ENCODE measurements at places on chromosomes 7 and 10.

GRCh38 chr7:37322831-37323230 lies 125.8 kb downstream of the ELMO1 start:
- no peaks in the 10 kb centered on the region for H3K4me1 ChIP-seq
- DNase-seq, result no peak
- no peak overlapping the region for H3K4me3 ChIP-seq
- no peaks in the 10 kb centered on the region for H3K27me3 ChIP-seq

DNA sequence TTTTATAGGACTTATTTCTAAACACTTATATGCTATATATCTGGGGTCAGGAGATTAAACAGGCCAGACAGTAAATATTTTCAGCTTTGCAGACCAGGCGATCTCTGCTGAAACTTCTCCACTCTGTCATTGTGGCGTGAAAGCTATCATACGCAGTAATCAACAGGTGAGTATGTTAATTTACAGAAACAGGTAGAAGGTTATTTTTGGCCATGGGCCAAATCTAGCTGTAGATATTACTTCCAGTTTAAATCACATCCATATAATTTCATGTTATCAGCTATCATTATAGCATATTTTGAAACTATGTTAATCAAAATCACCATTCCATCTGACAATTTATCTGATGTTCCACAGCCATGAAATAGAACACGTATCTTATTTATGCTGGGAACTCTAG lies 67.8 kb downstream of the GPR37 start:
- H3K27ac ChIP-seq, result no peak overlapping the region
- no peaks in the 10 kb centered on the region for H3K36me3 ChIP-seq
- H3K27me3 ChIP-seq, result no peaks in the 10 kb centered on the region
- no peak for DNase-seq

DNA sequence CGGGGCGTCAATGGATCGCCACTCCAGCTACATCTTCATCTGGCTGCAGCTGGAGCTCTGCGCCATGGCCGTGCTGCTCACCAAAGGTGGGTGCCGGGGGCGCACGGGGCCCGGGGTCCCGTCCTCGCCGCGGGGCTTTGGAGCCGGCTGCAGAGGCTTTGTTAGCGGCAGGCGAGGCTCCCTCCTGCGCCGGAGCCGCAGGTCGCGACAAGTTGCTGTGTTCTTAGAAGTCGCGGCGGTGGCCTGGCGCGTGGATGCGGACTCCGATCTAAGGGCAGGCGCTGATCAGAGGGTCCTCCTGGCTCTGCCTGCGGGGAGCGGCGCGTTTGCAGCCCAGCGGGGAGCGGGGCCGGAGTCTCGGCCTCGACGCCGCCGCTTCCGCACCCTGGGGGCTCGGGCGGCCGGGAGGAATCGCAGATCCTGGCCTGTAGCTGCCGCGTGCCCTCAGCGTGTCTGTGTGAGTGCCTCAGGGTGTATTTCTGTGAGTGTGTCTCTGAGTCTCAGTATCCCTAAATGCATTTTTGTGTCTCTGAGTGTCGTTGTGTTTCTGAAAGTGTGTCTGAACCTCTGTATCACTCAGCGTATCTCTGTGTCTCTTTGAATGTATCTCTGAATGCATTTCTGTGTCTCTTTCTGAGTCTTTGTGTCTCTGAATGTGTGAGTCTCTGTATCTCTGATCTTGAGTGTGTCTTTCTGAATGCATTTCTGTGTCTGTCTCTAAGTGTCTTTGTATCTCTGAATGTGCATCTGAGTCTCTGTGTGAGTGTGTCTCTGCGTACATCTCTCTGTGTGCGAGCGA lies 766 bp downstream of the BAMBI start:
- no peak overlapping the region for H3K27ac ChIP-seq
- H3K4me1 ChIP-seq, result peaks cover 49% of the 10 kb centered on the region
- no peaks in the 10 kb centered on the region for H3K36me3 ChIP-seq
- H3K4me3 ChIP-seq, result peak overlapping the region; percentile 90
- H3K27me3 ChIP-seq, result peaks cover 13% of the 10 kb centered on the region

GRCh38 chr7:104971290-104972071 lies 42.5 kb upstream of the KMT2E start:
- H3K4me3 ChIP-seq, result no peak overlapping the region
- no peaks in the 10 kb centered on the region for H3K27me3 ChIP-seq
- peaks cover 27% of the 10 kb centered on the region for H3K4me1 ChIP-seq
- H3K36me3 ChIP-seq, result no peaks in the 10 kb centered on the region
- DNase-seq, result no peak
- H3K27ac ChIP-seq, result peak overlapping the region; percentile 23

- H3K4me1 ChIP-seq, result no peaks in the 10 kb centered on the region
- H3K27ac ChIP-seq, result no peak overlapping the region
- no peak for DNase-seq
- H3K4me3 ChIP-seq, result no peak overlapping the region
Measured at GRCh38 chr10:123669886-123670285, 3.7 kb downstream of the GPR26 start.

GRCh38 chr10:72611783-72612182 lies 14.1 kb downstream of the MICU1 start:
- H3K27me3 ChIP-seq, result no peaks in the 10 kb centered on the region
- H3K4me3 ChIP-seq, result no peak overlapping the region
- H3K36me3 ChIP-seq, result no peaks in the 10 kb centered on the region
- H3K4me1 ChIP-seq, result no peaks in the 10 kb centered on the region
- no peak overlapping the region for H3K27ac ChIP-seq

DNA sequence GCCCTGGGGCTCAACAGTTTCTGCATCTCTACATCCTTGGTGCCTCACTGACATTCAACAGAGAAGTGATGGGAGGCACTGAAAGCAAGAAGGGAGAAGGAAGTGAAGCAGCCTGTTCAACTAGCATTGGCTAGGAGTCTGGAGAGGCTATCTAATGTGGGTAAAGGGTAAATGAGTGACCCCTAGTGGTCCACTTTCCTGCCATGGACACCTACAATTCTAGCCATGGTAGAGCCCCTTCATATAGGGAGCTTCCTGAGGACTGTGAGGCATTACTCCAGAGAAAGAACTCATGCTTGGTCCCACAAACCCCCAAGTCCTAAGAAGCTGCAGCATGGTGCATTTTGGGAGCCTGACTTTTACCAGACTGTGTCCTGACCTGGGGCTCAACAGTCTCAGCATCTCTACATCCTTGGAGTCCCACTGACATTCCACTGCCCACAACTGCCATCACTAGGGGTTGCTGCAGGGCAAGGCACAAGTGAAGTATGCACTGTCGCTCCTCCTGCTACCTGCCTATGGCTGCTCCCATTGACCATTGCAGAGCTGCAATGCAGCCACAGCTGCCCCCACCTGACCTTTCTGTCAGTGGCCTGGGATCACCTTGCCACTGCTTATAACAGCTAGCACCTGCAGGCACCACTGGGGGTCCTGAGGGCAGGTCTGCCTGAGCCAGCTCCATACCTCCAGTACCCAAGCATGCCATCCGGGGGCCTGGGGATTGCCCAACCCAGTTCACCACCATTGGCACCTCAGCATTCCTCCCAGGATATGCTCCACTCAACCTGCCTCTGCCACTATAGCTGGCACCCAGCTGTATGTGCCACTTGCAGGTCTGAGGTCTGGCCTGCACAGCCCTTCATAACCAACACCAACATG lies 44.1 kb upstream of the CDK6 start:
- H3K4me1 ChIP-seq, result no peaks in the 10 kb centered on the region
- no peak overlapping the region for H3K27ac ChIP-seq
- H3K36me3 ChIP-seq, result no peaks in the 10 kb centered on the region
- no peak overlapping the region for H3K4me3 ChIP-seq
- peak; percentile 32 for DNase-seq

- no peaks in the 10 kb centered on the region for H3K4me1 ChIP-seq
- no peaks in the 10 kb centered on the region for H3K27me3 ChIP-seq
- no peaks in the 10 kb centered on the region for H3K36me3 ChIP-seq
Measured at GRCh38 chr7:68440866-68441265, 1157.4 kb upstream of the AUTS2 start.

DNA sequence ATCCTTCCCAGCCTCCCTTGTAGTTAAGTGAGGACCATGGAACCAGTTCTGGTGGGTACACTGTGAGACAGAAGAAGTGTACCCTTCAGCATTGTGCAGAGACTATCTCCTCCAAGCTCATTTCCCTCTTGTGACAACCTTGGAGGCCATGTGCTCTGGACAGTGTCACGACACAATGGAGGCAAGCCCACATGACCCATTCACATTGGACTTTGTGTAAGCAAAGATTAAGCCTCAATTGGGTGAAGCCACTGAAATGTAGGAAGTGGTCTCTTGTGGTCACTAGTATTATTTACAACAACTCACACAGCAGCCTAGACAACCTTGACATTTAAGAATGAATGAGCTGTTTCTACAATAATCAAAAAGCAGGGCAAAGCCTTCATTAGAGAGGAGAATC lies 124.2 kb downstream of the INHBA start:
- H3K4me1 ChIP-seq, result no peaks in the 10 kb centered on the region
- no peak overlapping the region for H3K4me3 ChIP-seq
- DNase-seq, result no peak
- H3K27ac ChIP-seq, result no peak overlapping the region
- H3K27me3 ChIP-seq, result no peaks in the 10 kb centered on the region
- no peaks in the 10 kb centered on the region for H3K36me3 ChIP-seq

DNA sequence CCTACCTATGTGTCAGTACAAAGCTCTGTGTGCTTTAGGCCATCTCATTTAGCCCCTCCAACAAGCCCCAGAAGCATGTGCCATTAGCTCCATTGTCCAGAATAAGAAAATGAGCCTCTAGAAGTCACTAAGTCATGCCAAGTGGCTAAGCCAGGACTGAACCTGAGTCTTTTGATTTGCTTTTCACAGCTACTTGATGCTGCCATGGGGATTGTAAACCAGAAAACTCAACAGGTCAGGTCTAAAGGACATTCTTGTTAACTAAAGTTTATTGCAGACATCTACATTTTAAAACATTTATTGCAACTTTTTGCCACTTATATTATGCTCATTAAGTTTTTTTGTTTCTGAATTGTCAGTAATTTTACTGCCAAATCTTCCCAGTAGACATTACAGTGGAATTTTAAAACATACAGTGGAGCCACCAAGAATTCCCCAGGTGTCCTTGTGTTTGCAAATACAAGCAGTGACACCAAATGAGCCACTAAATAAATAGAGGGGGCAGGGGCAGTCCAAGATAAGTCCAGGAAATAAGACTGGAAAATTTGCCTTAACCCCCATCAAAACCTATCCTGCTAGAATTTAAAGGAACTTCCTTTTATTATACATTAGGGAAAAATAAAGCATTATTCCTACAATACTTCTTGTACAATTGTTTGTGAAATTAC lies 115.9 kb downstream of the RAPGEF5 start:
- DNase-seq, result no peak
- no peak overlapping the region for H3K27ac ChIP-seq
- H3K4me1 ChIP-seq, result no peaks in the 10 kb centered on the region
- no peak overlapping the region for H3K4me3 ChIP-seq
- no peaks in the 10 kb centered on the region for H3K27me3 ChIP-seq

DNA sequence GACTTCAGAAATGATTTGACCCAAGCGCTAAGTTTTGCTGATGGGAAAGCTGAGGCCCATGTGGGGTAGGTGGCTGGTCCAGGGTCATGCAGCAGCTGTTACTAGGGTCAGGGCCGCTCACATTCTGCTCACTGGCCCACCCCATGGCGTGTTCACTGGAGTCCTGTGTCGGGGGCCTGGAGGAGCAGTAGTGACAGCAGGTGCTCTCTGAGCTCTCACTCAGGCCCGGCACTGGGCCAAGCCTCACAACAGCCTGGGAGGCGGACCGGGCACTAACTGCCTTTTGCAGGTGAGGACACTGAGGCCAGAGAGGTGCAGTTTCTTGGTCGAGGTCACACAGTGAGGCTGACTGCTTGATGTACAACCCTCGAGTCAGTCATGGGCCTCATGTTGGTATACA lies 82.7 kb downstream of the GLRX3 start:
- no peaks in the 10 kb centered on the region for H3K36me3 ChIP-seq
- H3K4me1 ChIP-seq, result no peaks in the 10 kb centered on the region
- no peak overlapping the region for H3K4me3 ChIP-seq
- no peak for DNase-seq
- no peak overlapping the region for H3K27ac ChIP-seq
- no peaks in the 10 kb centered on the region for H3K27me3 ChIP-seq

DNA sequence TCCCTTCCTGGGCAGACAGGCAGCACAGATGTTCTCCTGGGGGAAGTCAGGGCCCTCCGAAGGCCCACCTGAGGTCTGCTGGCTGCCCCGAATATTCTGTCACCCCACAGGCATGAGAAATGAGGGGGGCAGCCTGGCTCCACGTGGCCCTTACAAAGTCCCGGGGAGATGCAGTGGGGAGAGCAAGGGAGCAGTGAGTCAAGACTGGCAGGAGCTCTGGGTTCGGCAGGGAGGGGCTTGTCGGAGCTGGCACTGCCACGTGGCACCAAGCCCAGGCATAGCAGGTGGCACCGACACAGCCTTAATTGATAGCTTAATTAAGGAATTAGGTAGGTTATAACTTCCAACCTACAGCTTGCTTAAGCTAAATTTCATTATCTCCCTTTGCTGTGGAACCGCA lies 163.9 kb downstream of the USP6NL start:
- no peak overlapping the region for H3K27ac ChIP-seq
- DNase-seq, result no peak
- no peaks in the 10 kb centered on the region for H3K27me3 ChIP-seq
- no peak overlapping the region for H3K4me3 ChIP-seq
- no peaks in the 10 kb centered on the region for H3K4me1 ChIP-seq

GRCh38 chr10:5283305-5284158 lies 81.2 kb upstream of the UCN3 start:
- no peaks in the 10 kb centered on the region for H3K27me3 ChIP-seq
- DNase-seq, result peak; percentile 26
- H3K4me3 ChIP-seq, result no peak overlapping the region
- H3K4me1 ChIP-seq, result no peaks in the 10 kb centered on the region

DNA sequence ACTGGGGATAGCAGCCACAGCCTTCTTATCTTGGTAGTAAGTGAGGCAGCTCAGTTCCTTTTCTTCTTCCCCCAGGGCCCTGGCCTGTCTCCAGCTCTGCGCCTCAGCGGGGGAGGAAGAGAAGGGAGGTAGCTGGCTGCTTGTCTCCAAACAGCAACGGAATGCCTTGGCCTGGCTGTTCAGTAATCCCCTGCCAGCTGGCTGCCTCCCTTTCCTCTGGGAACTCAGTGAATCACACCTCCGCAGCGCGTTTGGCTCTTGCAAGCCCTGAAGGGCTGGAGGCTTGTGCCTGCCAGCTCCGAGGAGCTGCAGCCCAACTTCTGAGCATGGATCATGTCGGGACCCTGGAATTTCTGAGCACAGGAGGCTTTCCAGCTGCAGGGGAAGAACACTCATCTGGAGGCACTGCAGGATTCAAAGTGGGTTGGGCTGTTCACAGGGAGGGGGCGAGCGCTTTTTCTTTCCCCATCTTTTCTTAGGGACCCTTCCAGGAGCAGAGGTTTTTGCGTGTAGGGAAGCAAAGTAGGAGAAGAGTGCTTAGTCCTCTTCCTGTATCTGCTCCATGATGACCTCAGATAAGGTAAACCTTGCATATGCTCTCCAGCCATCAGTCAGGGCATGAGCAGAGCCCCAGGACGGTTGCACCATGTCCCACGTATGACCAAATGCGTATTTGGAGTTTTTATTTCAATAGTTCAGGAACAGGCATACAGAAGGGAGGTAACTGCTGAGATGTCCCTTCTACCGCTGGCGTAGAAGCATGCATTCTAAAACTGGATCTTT lies 253.2 kb upstream of the INHBA start:
- H3K27ac ChIP-seq, result no peak overlapping the region
- H3K4me3 ChIP-seq, result no peak overlapping the region
- no peaks in the 10 kb centered on the region for H3K27me3 ChIP-seq
- peaks cover 28% of the 10 kb centered on the region for H3K4me1 ChIP-seq
- DNase-seq, result peak; percentile 89

- no peaks in the 10 kb centered on the region for H3K4me1 ChIP-seq
- no peak overlapping the region for H3K4me3 ChIP-seq
- no peak for DNase-seq
- H3K27ac ChIP-seq, result no peak overlapping the region
- H3K27me3 ChIP-seq, result no peaks in the 10 kb centered on the region
Measured at GRCh38 chr7:10156972-10157371, 816.7 kb upstream of the PHF14 start.

Data from tibial nerve (tissue), 4 donors.